ENCODE measurements at places on chromosomes 5 and 9.

GRCh38 chr5:59591162-59591561 is 302.4 kb downstream of the PDE4D start:
- DNase-seq: no peak

GRCh38 chr9:21777701-21778100 is 24.7 kb upstream of the MTAP start:
- DNase-seq: peak; percentile 69

GRCh38 chr9:93902780-93903655 is 52.1 kb downstream of the BARX1 start:
- DNase-seq: no peak

GRCh38 chr5:158553195-158553961 is 546.3 kb downstream of the EBF1 start:
- peak; percentile 49 for DNase-seq

GRCh38 chr9:29806937-29807618 is 2233.8 kb upstream of the C9orf72 start:
- no peak for DNase-seq

GRCh38 chr9:93682155-93682968 is 106.0 kb downstream of the PHF2 start:
- peak; percentile 1 for DNase-seq

DNA sequence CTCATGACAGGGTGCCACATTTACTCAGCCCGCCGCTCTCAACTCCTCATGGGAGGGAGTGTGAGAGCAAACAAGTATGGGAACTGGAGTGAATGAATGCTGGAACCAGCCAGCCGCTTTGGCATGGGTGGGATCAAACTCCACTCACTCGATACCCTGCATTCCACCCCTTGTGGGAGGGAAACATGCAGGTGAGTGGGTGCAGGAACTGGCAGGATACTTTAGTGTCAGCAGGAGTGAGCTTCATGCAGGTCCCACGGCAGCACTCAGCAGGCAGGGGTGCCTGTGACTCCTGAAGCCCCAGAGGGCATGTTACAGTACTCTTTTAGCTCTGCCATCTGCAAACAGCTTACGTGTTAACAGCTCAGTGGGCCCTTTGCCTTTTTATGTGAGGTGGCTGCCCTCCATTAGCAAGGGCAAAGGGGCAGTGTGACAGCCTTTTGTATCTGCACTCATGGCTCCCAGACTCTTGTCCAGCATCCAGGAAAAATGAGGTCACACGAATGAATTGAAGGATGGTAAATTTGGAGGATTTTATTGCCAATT is 433.2 kb upstream of the NMUR2 start:
- DNase-seq: no peak

- DNase-seq: no peak
Measured at GRCh38 chr5:179171816-179172745, 111.9 kb downstream of the ZNF354C start.
